ENCODE measurements at places on chromosomes 2 and 18.

DNA sequence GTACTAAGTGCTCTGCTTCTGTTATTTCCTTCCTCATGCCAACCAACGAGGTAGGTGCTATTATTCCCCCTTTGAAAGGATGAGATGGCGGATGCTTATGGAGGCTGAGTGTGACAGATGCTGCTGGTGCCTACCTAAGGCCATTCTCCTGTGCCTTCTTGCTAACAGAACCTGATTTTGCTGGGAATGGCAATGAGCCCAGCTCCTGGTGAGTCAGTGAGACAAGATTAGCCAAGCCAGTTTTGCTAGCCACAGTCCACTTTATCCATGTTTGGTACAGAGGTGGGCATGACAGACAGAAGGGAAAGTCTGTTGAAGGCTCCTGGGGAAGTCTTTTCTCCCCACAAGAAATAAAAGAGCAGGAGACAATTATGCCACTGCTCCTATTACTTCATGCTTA, 43.7 kb upstream of the TMEM163 start:
- no peak for DNase-seq

DNA sequence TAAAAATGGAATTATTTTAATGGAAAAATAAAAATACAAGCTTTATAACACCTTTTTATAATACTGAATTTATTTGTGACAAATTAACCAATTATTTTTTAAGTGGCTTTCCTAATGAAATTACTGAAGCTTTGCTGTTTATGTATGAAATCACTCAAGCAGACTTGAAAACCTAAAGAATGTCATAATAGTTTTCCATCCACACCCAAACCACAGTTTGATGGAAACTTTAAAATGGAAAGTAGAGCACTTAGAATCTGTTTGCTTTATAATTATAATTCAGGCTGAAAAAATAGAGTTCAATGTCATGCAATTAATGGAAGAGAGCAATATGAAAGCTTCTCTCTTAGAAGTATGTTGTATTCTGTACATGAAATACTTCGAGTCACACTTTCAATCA, 31.6 kb upstream of the WDR75 start:
- DNase-seq, result no peak

- no peak for DNase-seq
Observed at GRCh38 chr2:230661072-230661957, 51.3 kb upstream of the CAB39 start.

- DNase-seq, result no peak
Observed at GRCh38 chr2:99971326-99971900, 171.0 kb downstream of the AFF3 start.

- no peak for DNase-seq
Observed at GRCh38 chr18:59960272-59960671, 60.5 kb downstream of the PMAIP1 start.

DNA sequence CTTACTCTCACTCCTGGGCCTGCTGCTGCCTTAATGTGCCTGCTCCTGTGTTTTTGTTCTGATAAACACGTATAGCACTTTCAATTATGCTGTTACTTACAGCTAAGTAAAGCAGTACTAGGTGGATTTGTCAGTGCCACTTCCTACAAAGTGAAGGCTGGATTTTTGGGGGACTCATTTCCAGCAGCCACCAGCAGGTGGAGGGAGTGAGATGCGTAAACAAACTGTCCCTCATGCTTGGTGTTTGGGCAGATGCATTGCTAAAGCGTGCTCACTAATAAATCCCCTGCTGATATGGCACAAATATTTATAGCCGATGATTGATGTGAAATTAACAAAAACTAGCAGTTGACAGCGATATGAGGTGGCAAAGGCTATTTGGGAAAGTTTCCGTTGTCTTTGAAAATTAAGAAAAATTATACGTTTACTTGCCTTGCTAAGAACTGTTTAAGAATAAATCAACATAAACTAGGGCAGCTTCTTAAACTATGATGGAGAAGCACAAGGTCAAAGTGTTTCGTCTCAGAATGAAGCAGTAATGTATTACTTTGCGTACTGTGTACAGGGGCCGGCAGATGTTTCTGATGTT, 101.7 kb downstream of the AGAP1 start:
- DNase-seq, result peak; percentile 5

- DNase-seq, result no peak
Observed at GRCh38 chr2:215764441-215765048, 248.8 kb downstream of the MREG start.

- DNase-seq, result no peak
Observed at GRCh38 chr2:238997137-238997390, 149.2 kb downstream of the TWIST2 start.

DNA sequence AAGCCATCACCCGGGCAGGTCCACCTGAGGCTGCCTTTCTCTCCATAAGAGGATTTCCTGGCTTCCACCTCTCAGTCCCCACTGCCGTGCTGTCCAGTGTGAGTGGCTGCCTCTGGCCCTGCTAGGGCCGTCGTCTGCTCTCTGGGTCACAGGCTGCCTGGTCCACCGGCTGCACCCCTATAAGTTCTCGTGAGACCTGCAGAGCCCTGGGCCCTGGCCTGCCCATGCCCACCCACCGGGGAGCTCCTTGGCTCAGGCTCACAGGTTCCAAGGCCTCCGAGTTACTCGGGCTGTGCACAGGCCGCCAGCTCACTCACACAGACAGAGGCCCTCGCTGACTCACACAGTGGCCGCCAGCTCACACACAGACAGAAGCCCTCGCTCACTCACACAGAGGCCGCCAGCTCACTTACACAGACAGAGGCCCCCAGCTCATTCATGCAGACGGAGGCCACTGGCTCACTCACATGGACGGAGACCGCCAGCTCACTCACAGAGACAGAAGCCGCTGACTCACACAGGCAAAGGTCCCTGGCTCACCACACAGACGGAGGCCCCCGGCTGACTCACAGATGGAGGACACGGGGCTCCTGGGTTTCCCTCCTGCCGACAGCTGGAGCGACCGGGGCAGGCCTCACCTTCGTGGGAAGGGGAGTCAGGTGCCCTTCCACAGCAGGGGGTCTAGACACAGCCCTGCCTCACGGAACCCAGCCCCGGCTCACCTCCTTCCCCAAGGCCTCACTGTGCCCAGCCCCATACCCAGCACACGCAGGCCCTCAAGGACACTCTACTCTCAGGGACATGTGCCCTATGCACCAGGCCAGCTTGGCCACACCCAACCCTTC, 334.1 kb upstream of the MYT1L start:
- DNase-seq, result no peak

DNA sequence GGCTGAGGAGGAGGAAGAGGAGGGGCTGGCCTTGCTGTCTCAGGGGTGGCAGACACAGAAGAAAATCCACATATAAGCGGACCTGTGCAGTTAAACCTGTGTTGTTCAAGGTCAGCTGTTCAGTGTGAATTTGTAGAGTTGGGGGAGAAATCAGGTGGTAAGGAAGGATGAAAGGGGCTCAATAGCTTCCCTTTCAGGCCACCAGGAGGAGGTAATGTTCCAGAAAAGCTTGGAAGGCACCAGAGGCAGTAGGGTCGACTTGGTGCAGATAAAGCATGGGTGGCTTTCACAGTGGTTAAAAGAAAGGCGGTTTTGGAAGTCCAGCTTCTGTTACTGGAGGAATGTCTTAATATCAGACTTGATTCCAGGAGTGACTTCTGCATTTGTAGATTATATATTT, 167.4 kb downstream of the THSD7B start:
- no peak for DNase-seq

DNA sequence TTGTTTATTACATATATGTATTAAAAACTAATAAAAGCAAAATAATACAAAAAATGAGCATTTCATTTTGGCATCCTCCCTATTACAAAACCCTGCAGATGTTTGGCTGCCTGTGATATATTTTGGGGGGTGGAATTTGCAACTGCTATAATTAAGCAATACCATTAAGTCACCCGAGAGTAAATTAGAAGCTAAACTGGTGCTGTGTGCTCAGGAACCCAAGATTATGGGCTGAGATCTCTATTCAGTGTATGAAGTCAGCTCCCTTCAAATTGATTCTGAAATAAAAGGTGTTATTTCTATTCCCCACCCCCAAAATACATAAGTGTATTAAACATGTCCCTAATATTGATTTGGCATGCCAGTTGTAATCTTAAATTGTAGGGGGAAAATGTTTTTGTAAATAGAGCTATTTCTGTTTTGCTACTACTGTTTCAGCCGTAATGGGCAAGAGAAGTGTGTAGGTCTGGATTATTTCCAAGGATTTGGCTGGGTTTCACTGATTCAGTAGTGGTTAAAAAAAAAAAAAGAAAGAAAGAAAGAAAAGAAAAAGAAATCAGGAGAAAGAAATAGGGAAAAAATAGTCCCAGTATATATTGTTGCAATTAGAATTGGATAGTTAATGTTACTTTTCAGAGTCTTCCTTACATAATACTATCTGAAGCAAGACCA, 110.9 kb downstream of the SS18 start:
- DNase-seq, result no peak

- DNase-seq, result peak; percentile 43
Observed at GRCh38 chr2:134207589-134208209, 46.2 kb upstream of the MGAT5 start.

- no peak for DNase-seq
Observed at GRCh38 chr18:69636529-69637301, 236.0 kb downstream of the DOK6 start.

GRCh38 chr2:61009355-61009754, 8.2 kb upstream of the PEX13 start:
- DNase-seq, result no peak

GRCh38 chr18:58069721-58070292, 25.8 kb downstream of the NEDD4L start:
- DNase-seq, result no peak

DNA sequence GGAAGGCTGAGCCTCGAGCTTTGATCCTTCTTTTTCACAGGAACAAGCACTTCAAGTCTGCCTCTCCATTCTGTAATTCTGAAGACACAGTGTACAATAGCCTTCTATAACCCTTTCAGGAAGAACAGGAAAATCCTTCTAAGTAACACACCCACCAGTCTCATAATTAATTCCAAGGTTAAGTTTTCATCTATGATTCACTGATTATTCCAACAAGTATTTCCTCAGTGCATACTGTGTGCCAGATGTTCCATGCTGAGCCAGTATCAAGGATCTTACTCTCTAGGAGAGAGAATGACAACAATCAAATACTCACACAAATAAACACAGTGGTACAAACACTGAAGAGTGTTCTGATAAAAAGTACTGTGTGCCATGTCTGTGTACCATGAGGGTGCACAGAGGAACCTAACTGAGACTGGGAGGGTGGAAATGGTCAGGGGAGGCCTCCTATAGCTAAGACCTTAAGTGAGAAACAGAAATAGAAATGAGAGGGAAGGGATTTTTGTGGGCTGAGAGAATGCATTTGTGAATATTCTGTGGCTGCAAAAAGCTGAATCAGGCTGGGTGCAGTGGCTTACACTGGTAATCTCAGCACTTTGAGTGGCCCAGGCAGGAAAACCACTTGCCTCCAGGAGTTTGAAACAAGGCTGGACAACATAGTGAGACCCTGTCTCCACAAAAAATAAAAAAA, 7.3 kb upstream of the MTLN start:
- no peak for DNase-seq

GRCh38 chr2:10520154-10520553, 72.0 kb upstream of the ODC1 start:
- no peak for DNase-seq

- DNase-seq, result no peak
Observed at GRCh38 chr18:40110455-40110854, 1844.6 kb upstream of the PIK3C3 start.

GRCh38 chr2:132774189-132774588, 104.2 kb upstream of the LYPD1 start:
- DNase-seq, result no peak

GRCh38 chr2:133421516-133422324, 146.5 kb downstream of the NCKAP5 start:
- no peak for DNase-seq

GRCh38 chr18:59096098-59096789, 43.4 kb upstream of the SEC11C start:
- no peak for DNase-seq

GRCh38 chr2:40168546-40168945, 283.3 kb downstream of the SLC8A1 start:
- DNase-seq, result no peak

- DNase-seq, result no peak
Observed at GRCh38 chr2:231720292-231720986, 12.1 kb downstream of the PTMA start.

DNA sequence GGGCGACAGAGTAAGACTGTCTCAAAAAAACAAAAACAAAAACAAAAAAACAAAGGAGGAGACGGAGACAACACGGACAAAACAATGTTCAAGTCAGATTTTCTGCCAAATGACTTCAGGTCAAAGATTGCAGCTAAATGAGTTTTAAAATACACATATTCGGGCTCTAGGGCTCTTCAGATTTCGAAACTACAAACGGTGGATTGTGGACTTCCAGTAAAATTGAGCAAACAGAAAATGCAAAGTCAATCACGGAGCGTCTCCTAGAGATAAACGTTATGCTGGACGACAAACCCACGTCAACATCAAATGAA, 558 bp downstream of the MRPS5 start:
- no peak for DNase-seq

Measured in activated effector memory CD4-positive, alpha-beta T cell treated with Interleukin-2 at 50 U/mL for 16 hours (primary cell).